ENCODE measurements at places on chromosomes 12 and 14.
A peak's percentile ranks its signal among the peaks of the same experiment; 100 is the strongest.

DNA sequence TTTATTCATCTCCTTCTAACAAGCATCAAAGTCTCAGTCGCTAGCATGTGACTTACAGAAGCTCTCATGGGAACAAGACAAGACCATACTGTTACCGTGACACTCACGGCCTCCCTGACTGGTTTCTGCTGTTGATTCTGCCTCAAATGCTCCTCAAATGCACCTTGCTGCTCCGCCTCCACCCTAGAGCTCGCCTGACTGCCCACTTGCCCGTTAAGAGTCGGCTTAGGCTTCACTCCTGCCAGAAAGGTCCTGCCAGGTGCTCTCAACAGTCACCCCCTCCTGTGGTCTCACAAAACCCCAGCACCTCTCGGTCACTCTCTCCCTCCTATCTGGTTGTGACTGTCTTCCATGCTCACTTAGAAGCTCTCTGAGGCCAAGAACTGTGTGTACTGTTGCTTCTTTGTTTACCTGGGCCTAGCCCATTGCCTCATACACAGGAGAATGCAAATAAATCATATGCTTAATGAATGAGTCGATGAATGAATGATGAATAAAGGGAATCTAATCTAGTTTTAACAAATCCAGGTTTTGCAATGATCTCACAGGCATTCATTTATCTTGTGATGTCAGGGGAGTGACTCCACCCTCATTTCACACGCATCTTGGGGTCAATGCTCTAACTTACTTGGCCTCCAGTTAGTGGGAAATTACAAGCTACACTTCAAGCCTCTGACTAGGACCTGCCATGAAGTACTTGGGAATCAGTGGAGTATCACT is 41.3 kb downstream of the SSH1 start:
- peak; percentile 93 for DNase-seq

DNA sequence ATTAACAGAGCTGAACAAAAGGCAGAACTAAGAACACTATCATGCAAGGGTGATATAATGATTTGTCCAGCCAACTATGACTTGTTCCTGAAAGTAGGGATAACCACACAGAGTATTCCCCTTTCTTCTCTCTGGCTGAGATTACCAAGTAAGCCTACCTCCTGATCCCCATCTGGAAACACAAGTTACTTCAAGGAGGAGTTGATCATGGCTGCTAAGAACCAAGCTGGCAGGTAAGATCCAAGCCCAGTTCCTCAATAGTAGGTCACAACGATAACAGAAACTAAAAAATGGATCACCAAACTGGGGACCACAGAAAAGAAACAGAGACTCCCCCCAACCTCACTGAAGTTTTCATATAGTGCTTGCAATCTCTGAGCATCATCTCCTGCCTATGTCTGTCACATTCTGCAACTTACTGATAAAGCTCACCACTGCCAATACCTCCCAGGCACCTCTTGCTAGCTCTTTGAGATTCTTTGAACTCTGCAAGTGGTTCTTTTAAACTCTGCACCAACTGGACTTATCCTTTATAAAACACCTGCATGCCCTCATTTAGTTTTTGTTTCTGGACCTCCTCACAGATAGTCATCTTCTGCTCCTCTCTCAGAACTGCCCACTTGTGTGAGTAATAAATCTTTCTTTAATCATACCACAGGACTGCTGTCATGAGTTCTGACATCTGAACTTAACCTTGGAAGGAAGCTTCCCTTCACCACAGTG is 76.6 kb downstream of the LRP6 start:
- peak; percentile 9 for DNase-seq

- no peak for DNase-seq
These were observed 96.7 kb downstream of the TMX1 start for GRCh38 chr14:51336734-51337133.

- no peak for DNase-seq
These were observed 82.5 kb downstream of the MED13L start for GRCh38 chr12:116194935-116195431.

GRCh38 chr12:123042833-123043232 is 62.4 kb downstream of the ARL6IP4 start:
- no peak for DNase-seq

- peak; percentile 28 for DNase-seq
These were observed 70.0 kb downstream of the ARMH4 start for GRCh38 chr14:58082011-58082410.

GRCh38 chr14:50839048-50839447 is 8.1 kb upstream of the NIN start:
- DNase-seq: peak; percentile 28

- no peak for DNase-seq
These were observed 5.1 kb upstream of the STXBP6 start for GRCh38 chr14:25055005-25055404.

DNA sequence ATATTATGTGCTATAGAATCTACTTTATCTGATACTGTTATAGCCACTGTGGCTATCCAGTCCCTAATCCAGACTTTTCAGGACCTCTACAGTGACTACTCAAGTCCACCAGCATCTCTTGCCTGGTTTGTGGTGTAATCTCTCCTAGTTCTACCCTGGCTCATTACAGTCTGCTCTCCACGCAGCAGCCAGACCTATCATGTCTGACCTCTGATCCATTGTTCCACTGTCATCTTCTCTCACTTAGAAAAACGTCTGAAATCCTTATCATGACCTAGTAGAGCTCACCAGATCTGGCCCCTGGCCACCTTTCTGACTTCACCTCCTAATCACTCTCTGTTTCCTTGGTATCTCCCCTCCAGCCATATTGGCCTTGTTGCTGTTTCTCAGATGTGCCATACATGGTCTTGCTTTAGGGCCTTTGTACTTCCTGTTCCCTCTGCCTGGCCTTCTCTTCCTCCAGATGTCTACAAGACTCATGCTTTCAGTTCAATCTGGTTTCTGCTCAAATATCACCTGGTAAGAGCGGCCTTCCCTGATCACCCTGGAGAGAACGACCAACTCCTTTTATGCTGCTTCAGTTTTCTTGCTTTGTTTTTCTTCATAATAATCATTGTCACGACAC is 475.5 kb downstream of the AACS start:
- DNase-seq: no peak

GRCh38 chr12:6953442-6954315 is 2.5 kb downstream of the PTPN6 start:
- no peak for DNase-seq

GRCh38 chr12:92408072-92408900 is 262.6 kb upstream of the BTG1 start:
- peak; percentile 58 for DNase-seq

DNA sequence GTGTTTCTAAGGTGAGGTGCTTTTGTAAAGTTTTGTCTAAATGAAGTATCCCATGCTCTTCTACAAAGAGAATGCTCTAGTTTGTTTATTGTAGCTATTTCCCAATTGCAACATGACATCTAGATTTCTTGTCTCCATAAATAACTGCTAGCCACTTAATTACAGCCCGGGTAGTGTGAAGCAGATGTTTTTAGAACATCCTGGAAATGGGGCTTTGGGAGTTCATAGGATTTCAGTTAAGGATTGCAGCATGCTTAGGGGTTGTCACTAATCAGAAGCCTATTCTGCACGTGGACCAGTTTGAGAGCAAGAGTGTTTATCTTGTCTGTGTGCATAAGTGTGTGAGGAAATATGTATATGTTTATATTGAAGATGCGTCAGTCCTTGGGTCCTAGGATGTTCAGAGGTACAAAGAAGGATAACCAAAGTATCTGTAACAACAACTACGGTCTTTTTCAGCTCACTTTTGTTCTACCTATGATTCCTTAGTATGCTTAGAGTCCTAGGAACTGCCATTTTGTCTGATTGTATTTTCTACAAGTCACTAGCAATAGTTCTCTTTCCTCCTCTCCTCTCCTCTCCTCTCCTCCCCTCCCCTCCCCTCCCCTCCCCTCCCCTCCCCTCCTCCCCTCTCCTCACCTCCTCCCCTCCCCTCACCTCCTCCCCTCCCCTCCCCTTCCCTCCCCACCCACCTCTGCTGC is 135.3 kb downstream of the ACSS3 start:
- DNase-seq: no peak

DNA sequence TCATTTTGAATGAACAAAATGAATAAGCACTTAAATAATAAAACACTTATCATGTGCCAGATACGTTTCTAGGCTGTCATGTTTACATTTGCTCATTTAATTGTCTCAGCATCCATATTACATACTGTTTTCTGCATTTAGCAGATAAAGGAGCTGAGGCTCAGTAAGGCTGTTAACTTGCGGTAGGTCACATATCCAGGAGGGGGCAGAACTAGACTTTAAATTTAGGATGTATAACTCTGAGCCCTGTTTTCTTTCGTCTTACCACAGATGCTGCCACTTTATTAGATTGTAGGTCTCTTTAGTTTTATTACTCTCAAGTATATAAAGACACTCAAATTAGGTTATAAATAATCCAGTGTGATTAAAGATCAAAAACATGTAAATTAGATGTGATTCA is 17.7 kb downstream of the IRAK4 start:
- peak; percentile 50 for DNase-seq

DNA sequence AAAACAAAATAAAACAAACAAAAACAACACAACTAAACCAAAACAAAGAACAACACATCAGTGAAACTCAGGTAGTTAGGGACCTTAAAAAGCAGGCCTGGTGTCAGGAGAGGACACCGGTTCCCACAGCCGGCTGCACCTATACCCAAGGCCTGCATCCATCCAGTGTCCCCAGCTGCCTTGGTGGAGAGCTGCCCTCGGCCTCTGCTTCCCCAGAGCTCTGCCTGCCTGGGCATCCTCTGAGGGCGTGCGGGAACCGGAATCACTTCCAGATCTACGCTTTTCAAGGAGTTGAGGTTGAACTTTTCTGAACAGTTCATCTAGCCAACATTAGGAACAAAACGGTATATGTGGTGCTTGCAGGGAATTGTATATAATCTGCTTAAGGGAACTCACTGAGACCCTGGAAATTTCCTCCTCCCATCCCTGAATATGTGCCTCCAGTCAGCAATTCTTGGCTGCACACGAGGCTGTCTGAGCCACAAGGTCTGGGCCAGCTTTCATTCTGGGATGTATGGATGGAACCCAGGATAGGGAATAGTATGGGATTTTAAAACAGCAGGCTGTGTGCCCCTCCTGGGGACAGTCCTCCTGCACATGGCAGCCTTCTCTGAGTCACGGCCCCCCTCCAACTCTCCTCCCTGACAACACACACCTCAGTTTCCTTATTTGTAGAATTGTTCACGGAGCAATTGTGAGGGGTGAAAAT is 319.0 kb upstream of the RTL1 start:
- no peak for DNase-seq

DNA sequence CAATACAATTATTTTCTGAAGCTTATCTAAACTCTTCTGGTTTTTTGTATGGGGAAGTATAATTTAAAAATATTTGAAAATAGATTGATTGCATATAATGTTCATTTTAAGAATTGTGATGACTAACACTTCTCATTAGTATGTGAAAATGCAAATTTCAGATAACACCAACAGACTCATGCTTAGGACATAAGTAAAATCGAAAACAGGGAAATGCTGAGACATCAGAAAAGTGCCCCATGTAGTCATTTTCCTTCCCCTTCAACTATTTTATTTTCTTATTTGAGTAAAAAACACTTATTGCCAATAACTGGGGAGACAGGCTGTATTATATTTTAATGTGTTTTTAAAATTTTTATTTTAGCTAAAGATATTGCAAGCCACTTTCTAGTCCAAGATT is 814.7 kb downstream of the GALC start:
- no peak for DNase-seq

DNA sequence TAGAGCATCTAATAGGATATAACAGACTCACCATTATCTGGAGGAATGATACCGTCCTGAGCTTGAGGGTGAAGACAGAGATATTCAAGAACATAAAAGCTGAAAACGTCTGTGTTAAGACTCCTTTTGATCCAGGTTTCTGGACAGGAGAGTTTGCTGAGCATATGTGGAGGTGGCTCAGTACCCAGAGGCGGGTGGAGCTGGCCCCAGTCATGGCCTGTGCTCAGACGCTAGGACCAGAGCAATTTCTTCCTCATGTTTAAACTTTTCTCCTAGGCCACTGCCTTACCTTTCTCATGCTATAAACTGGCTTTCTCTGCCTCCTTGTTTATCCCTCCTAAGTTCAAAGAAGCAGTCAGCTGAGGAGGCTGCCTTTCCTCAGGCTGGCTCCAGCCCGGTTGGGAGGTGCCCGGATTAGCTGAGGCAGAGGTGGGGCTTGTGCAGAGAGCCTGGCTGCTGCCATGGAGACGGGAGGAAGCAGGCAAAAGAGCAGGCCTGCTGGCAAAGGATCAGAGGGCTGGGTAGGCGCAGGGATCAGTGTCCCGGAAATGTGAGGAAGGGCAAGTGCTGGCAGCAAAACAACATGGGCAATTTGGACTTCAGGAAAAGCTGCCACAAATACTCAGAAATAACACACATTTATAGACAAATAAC is 13.7 kb downstream of the COA8 start:
- peak; percentile 87 for DNase-seq

DNA sequence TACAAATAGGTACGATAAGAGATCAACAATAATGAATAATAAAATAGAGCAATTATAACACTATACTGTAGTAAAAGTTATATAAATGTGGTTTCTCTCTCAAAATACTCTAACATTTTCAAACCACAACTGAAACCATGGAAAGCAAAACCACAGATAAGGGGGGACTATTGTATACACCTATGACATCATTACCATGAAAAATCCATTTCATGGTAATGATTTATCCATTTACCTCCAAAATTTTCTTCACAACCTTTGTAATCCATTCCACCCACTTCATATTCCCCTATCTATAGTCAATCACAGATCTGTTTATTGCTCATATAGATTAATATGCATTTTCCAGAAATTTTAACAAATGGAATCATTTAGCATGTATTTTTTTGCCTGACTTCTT is 163.9 kb upstream of the G2E3 start:
- no peak for DNase-seq

DNA sequence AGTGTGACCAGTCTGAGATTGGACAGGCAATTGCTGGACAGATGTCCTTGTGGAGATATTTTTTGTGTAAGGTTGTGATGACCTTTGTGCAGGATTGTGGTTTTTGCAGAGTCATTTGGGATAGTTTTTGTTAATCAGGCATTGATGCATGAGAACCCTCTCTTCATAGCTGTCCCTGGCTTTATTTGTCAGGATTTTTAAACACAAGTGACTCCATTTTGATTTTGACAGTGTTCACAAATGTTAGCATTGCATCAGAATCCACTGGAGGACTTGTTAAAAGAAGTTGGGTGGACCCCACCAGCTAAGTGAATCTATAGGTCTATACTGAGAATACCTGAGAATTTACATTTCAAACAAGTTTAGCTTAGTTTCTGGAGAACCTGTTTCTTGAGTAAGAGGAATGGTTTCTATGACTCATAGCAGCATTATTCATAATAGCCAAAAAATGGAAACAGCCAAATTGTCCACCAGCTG is 11.8 kb downstream of the FNTB start:
- DNase-seq: peak; percentile 89
